ENCODE measurements at places on chromosomes 2 and 18.
A peak's percentile ranks its signal among the peaks of the same experiment; 100 is the strongest.

DNA sequence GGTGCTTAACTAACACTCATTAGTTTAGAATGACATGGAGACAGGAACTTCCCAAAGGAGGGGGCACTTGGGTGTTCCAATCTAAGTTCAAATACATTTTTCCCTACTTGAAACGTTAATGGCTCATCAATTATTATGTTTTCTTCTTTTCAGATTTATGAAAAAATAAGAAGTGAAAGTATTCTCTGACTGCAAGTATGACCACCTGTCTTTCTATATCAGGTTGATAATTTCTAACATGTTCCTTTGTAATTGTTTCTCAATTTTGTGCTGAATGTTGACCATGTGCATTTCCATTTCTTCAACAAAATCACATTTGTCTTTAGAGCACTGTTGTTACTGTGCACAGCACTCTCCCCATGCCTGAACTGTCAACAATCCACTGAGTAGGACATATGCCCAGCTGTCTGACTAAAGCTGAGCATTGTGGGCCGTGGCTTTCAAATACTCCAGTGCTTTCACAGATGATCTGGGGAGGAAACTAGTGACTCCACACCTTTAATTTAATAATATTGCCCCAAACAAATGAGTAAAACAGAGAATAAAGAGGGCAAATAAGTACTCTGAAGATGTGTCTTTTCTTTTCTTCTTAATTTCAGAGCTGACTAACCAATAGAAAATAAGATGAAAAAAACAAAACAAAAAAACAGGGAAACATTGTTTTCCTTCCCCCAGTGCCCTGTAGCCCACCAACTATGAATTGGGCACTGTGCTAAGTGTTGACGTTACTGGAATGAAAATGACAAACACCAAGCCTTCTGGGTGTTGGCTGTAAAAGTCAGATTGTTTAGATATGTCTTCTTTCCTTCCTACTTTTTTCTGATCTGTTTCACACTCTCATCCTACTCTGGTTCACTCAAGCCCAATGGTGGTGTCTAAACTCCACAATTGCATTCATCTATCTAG, 16.0 kb downstream of the LANCL1 start:
- DNase-seq = no peak
- H3K27me3 ChIP-seq = no peaks in the 10 kb centered on the region
- H3K4me1 ChIP-seq = no peaks in the 10 kb centered on the region

- H3K36me3 ChIP-seq = peaks cover 33% of the 10 kb centered on the region
- H3K27ac ChIP-seq = no peak overlapping the region
- H3K4me3 ChIP-seq = no peak overlapping the region
- peaks cover 2% of the 10 kb centered on the region for H3K4me1 ChIP-seq
Observed at GRCh38 chr2:31877008-31877407, 133.8 kb downstream of the MEMO1 start.

DNA sequence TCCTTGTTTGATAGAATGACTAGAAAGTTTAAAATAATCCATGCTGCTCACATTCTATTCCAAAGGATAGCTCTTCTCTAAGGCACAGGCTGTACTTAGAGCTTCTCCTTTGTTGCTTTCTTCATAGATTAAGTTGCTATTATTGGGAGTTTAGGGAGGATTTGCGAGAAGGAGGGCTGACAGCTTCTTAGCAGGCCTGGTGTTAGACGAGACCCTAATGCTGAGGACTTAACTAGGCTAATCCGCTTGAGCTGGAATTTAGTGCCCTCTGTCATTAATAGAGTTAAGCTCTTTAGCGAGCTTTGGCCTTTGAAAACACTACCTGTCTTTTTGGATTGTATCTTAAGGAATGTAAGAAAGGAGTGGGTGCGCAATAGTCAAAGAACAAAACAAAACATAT, 81.3 kb downstream of the MOGAT1 start:
- no peak overlapping the region for H3K4me3 ChIP-seq
- H3K4me1 ChIP-seq = peaks cover 7% of the 10 kb centered on the region
- no peaks in the 10 kb centered on the region for H3K36me3 ChIP-seq
- H3K27me3 ChIP-seq = no peaks in the 10 kb centered on the region
- no peak overlapping the region for H3K27ac ChIP-seq
- DNase-seq = peak; percentile 8

DNA sequence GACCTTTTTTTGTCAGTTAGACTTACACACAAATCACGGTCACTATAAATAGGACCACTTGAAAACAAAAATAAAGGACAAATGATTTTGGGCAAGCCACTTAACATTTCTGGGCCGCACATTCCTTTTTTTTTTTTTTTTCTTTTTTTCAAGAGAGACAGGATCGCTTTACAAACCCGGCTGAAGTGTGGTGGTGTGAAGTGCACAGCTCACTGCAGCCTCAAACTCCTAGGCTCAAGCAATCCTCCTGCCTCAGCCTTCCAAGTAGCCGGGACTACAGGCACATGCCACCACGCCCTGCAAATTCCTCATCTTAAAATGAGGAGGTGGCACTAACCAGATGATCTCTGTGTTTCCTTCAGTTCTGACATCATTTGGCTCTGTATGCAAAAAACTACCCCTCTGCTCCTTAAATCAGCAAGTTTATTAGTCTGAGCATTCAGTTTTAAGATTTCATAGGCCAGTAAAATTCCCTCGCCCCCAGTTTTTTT, 28.3 kb upstream of the MRO start:
- H3K4me1 ChIP-seq = no peaks in the 10 kb centered on the region
- H3K27ac ChIP-seq = no peak overlapping the region
- no peak overlapping the region for H3K4me3 ChIP-seq
- no peak for DNase-seq
- H3K36me3 ChIP-seq = no peaks in the 10 kb centered on the region
- peaks cover 3% of the 10 kb centered on the region for H3K27me3 ChIP-seq

- H3K27me3 ChIP-seq = no peaks in the 10 kb centered on the region
- H3K4me1 ChIP-seq = peaks cover 6% of the 10 kb centered on the region
- H3K36me3 ChIP-seq = no peaks in the 10 kb centered on the region
- peak overlapping the region; percentile 92 for H3K27ac ChIP-seq
- H3K4me3 ChIP-seq = no peak overlapping the region
Observed at GRCh38 chr18:58583569-58583968, 45.3 kb downstream of the ALPK2 start.

- no peak for DNase-seq
- no peaks in the 10 kb centered on the region for H3K36me3 ChIP-seq
- no peak overlapping the region for H3K27ac ChIP-seq
Observed at GRCh38 chr18:57188851-57189557, 42.1 kb downstream of the BOD1L2 start.

DNA sequence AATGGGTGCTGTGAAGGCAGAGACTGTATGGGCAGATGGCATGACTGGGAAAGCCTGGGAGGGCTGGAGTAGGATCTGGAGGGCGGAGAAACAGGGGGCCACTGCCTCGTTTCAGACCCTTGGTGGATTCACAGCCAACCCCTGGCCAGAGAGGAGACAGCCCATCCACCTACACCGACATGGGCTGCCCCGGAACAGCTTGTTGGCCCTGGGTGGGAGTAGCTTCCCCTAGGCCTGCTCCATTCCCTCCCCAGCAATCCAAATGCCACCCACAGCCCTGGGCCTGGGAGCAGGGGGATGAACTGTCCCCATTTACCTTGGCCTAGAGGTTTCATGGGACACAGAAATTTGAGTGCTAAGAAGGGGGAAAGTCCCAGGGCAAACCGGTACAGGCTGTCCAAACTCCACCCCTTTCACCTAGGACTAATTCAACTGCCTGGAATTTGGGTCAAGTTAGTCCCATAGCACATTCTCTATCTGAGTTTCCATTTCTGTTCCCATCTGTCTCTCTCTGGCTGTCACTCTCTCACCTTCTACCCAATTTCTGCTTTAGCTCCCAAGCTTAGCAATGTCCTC, 37.0 kb downstream of the LBH start:
- DNase-seq = no peak
- peaks cover 2% of the 10 kb centered on the region for H3K4me1 ChIP-seq
- no peak overlapping the region for H3K4me3 ChIP-seq
- H3K27me3 ChIP-seq = no peaks in the 10 kb centered on the region
- no peak overlapping the region for H3K27ac ChIP-seq
- no peaks in the 10 kb centered on the region for H3K36me3 ChIP-seq

- H3K27me3 ChIP-seq = no peaks in the 10 kb centered on the region
- H3K4me1 ChIP-seq = no peaks in the 10 kb centered on the region
- no peak for DNase-seq
- H3K27ac ChIP-seq = no peak overlapping the region
- H3K4me3 ChIP-seq = no peak overlapping the region
Observed at GRCh38 chr2:21328177-21328576, 204.4 kb downstream of the TDRD15 start.

DNA sequence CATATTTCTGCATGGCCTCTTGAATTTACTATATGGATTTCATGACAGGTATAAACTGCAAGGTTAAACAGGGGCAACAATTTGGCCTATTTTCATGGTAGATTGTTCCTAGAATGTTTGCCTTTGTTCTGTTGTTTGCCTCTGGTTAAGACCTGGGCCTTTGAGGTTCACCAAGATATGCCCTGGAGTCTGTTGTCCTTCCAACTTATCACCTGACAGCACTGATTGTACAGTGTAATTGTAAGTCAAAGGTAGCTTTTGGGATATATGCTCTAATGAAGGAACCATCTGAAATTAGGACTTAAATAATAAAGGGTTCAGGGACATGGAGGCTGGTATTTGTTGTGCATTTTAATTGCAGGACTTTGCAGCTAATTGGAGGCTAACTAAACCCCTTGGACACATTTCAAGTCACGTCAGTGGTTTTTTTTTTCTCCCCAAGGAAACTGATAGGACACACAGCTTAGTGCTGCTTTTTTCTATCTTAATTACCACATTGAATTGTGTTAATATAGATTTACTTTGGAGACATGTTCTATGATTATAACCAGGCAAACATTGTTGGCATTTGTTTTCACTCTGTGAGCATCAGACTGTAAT, 771.2 kb upstream of the LINC00305 start:
- no peaks in the 10 kb centered on the region for H3K4me1 ChIP-seq
- H3K27ac ChIP-seq = no peak overlapping the region
- no peak for DNase-seq
- H3K4me3 ChIP-seq = no peak overlapping the region

DNA sequence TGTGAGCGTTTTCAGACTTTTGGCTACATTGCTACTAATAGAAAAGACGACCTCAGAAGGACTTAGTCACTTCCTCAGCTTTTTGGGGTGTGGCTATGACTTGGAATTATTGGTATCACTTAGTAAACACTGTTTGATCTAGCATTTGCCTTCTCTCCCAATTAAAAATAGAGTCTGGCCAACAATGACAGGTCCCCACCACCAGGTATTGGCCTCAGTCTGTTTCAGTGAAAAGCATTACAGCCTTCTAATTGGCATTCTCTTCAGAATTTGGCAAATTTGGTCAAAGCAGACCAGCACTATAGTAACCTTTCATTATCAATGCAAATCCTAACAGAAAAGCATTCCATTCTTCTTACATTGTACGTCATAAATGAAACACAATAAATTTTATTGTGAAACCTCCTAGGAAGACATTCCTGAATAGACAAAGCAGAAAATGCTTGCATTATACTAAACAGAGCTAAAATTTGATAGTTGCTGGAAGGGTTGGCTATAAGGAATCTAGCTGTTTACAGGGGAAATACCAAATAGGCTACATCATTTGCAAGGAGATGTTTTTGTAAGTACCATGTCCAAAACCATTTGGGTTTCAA, 613.9 kb downstream of the IRS1 start:
- H3K36me3 ChIP-seq = no peaks in the 10 kb centered on the region
- DNase-seq = peak; percentile 80
- peak overlapping the region; percentile 39 for H3K27ac ChIP-seq
- no peak overlapping the region for H3K4me3 ChIP-seq
- H3K27me3 ChIP-seq = no peaks in the 10 kb centered on the region

- no peaks in the 10 kb centered on the region for H3K4me1 ChIP-seq
- no peak overlapping the region for H3K27ac ChIP-seq
- DNase-seq = peak; percentile 60
- H3K36me3 ChIP-seq = no peaks in the 10 kb centered on the region
Observed at GRCh38 chr2:161353543-161353942, 45.3 kb downstream of the PSMD14 start.

DNA sequence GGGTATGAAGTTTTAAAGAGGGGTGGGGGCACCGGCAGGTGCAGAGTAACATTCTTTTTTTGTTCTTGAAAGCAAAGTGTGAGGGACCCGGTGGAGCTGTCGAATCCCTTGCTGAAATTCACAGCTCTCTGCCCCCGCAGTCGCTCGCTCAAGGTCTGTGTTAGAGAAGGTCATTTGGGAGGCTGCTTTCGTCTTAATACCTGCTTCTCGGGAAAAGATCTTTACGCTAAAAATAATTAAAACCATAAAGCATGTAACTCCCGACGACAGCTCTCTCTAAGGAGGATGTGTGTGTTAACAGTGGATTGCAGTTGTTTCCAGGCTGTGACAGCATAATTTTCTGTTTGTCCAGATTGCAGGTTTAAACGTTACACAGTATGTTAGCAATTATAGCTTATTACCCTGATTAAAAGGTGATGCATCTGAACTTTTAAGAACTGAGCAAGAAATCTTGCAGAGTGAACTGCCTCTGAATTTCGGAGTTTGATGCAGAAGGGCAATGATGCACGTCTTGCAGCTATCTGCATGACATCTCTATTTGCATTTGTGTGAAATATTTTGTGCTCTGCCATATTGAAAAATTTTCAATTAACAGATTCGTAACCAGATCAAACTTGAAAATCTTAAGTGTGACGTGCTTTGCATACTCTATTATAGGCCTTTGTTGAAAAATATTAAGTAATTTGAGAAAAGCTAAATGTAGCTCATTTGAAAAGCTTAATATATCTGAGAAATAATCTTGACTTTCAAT, 954 bp downstream of the RAPGEF4 start:
- H3K27ac ChIP-seq = no peak overlapping the region
- H3K27me3 ChIP-seq = peaks cover 49% of the 10 kb centered on the region
- no peaks in the 10 kb centered on the region for H3K36me3 ChIP-seq
- no peak overlapping the region for H3K4me3 ChIP-seq

DNA sequence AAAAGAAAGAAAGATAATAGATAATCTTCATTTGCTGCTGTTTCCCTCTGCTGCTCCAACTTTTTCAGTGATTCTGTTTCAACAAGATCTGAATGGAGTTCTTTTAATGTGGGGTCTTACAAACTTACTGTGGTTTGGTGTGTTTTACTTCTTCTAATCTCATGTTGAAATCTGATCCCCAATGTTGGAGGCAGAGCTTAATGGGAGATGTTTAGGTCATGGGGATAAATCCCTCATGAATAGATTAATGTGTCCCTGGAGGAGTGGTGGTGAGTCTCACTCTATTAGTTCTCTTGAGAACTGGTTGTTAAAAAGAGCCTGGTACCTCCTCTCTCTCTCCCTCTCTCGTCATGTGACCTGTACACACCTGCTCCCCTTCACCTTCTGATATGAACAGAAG, 442.4 kb downstream of the EPHA4 start:
- H3K4me3 ChIP-seq = no peak overlapping the region
- H3K36me3 ChIP-seq = no peaks in the 10 kb centered on the region

- H3K27ac ChIP-seq = no peak overlapping the region
- no peak for DNase-seq
- no peaks in the 10 kb centered on the region for H3K36me3 ChIP-seq
- no peaks in the 10 kb centered on the region for H3K4me1 ChIP-seq
Observed at GRCh38 chr2:236844711-236845110, 241.0 kb upstream of the COPS8 start.

DNA sequence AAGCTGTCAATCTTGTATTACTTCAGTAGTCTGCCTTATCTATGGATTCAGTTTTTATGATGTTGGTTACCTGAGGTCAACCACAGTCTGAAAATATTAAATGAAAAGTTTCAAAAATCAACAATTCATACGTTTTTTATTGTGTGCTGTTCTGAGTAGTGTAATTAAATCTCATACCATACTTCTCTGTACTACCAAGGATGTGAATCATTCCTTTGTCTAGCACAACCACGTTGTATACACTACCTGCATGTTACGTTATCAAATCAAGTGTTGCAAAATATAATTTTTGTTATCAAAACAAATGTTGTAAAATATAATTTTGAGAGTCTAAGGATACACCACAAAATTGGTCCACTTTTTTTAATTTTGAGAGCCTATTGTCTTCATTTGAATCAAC, 590.2 kb upstream of the SETBP1 start:
- H3K4me3 ChIP-seq = no peak overlapping the region
